ENCODE measurements at places on chromosomes 3 and 15. TPM values are rescaled to one million over a fixed set of nuclear protein-coding genes. Genes with fewer than 3 reads are reported as not detected.

PP2D1 gene
- not detected for total RNA-seq

ZNF654 gene
- 7.0 TPM for total RNA-seq

HTR3E gene
- total RNA-seq, result not detected

DNASE1L3 gene
- total RNA-seq, result 2.1 TPM

CCR8 gene
- total RNA-seq, result not detected

ALG1L2 gene
- not detected for total RNA-seq

DNA sequence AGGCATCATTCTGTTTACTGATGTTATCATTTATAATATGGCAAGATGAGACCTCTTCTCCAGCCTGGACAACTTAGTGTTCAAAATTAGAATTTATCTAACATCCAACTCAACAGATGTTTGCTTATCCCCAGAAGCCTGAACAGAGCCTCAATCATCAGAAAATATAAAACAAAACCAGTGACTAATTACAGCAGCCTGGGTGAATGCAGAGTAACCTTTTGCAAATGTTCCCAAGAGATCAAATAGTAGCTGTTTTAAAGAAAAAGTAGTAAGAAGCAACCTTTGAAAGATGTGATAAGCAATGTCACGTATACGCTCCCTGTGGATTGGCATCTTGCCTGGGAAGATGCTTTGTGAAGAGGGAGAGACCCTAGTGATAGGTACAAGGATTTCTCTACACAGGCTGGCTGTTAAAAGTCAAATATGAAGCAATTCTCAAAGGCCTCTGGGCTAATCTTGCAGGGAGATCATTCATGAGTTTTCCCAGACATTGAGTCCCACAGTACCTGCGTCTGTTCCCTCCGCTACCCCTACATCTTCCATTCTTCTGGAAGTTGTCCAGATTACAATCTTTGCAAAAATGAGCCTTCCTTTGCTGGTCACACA lies 39.3 kb upstream of the PRICKLE2 start:
- peaks cover 10% of the 10 kb centered on the region for H3K4me1 ChIP-seq
- H3K4me3 ChIP-seq, result no peak overlapping the region
- H3K36me3 ChIP-seq, result no peaks in the 10 kb centered on the region
- DNase-seq, result no peak

DNA sequence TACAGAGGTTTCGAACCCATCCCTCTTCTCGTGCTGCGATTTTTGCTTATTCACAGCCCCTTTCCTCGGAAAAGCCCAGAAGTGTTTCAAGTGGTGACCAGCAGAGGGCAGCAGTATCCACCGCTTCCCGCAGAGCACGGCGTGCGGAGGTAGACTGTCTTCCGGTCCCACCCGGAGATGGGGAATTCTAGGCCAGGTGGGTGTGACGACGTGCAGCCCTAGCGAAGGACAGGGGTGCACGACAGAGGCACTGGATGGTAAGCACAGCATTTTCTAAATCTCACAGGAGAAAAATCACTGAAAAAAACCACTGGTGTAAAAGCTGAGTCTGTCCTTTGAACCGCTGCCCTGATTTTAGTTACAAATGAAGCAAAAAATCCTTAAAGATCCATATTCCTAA lies 7.4 kb upstream of the PSMD6 start:
- no peaks in the 10 kb centered on the region for H3K36me3 ChIP-seq
- DNase-seq, result peak; percentile 80
- H3K27ac ChIP-seq, result no peak overlapping the region
- H3K27me3 ChIP-seq, result no peaks in the 10 kb centered on the region
- H3K4me1 ChIP-seq, result peaks cover 6% of the 10 kb centered on the region
- no peak overlapping the region for H3K4me3 ChIP-seq

DNA sequence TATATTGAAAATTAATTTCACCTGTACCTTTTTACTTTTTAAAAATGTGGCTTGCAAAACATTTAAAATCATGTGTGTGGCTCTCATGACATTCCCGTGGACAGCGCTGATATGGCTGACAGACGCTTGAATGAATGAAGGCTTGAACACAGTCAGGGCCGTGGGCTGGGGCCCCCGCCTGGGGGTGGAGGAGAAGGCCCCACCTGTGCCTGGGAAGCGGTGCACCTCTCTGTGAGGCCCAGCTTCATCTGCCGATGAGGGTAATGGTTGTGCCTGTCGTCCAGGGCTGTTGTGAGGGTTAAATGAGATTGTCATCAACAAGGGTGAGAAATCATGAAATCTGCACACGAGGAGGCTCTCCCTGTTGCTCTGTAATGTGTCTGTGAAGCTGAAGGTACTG lies 85.9 kb upstream of the PRR23E start:
- H3K36me3 ChIP-seq, result no peaks in the 10 kb centered on the region
- H3K4me1 ChIP-seq, result no peaks in the 10 kb centered on the region
- DNase-seq, result no peak
- H3K4me3 ChIP-seq, result no peak overlapping the region
- H3K27me3 ChIP-seq, result no peaks in the 10 kb centered on the region

DNA sequence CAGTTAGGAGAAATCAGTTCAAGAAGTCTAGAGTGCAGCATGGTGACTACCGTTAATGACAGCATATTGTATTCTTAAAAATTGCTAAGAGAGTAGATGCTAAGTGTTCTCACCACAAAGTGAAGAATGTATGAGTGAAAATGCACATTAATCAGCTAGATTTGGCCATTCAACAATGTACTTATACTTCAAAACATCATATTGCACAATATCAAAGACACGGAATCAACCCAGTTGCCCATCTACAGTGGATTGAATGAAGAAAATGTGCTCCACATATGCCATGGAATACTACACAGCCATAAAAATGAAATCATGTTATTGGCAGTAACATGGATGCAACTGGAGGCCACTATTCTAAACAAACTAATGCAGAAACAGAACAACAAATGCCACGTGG lies 119.9 kb upstream of the NDN start:
- no peaks in the 10 kb centered on the region for H3K27me3 ChIP-seq
- no peak overlapping the region for H3K27ac ChIP-seq

DNA sequence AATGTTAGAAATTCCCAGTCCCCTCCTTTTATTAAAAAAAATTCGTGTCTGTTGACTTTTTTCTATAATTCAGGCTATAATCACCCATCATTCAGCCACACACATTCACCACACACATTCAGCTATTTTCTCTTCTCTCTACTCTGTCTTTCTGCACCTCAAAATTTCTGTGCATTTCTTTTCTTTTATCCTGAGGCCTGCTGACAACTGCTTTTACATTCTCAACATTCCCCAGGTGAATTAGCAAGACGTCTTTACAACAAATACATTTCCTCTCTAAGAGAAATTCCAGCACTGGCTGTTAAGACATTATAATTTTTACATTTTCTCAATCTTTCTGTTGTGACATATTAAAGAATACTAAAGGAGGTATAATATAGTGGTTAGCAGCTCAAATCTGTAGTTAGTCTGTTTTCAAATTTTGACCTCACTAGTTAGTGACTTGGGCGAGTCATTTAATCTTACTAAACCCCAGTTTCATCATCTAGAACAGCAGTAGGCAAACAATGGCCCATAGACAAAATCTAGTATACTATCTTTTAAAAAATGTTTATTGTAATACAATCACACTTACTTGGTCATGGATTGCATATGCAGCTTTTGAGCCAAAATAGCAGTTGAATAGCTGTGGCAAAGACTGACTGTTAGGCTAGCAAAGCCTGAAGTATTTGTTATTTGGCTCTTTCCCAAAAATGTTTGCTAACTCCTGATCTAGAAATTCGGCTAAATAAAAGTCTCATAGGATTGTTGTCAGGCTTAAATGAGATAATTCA lies 350.7 kb downstream of the NSUN3 start:
- no peak for DNase-seq
- no peaks in the 10 kb centered on the region for H3K4me1 ChIP-seq
- H3K4me3 ChIP-seq, result no peak overlapping the region

GRCh38 chr3:185517387-185518130 lies 18.7 kb upstream of the TMEM41A start:
- H3K27ac ChIP-seq, result no peak overlapping the region
- H3K4me3 ChIP-seq, result no peak overlapping the region
- no peaks in the 10 kb centered on the region for H3K27me3 ChIP-seq

DNA sequence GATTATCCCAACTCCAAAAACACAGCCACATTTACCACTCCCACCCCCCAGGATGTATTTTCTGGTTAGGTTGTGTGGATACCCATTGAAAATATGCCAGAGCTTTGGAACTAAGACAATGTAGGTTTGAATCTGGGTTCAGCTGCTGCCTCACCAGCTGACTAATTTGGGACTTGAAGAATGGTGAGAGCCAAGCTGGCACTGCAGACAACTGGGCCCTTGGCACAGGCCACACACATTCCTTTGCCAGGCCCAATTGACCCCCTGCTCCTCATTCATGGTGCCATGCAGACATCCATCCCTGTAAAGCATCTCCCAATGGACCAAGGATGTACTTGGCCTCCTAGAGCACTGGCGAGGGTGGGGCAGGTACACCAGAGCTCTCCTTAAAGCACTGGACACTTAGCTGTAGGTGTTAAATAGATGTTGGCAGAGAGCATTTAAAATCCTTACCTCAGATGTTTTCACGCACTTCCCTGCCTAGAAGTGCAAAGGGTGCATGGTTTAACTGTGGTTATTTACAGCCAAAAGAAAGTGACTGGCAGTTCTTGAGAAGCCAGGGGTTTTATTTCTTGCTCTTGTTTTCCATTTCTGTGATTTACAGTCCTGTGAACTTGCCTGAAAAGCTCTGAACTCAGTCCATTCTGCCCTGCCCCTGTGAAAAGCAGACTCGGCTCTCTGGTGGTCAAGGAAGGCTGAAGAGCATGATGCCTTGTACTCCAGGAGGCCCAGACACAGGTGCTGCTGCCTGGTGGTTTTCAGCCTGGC lies 138.5 kb downstream of the CLSTN2 start:
- no peaks in the 10 kb centered on the region for H3K4me1 ChIP-seq
- no peaks in the 10 kb centered on the region for H3K27me3 ChIP-seq
- no peak overlapping the region for H3K27ac ChIP-seq
- H3K36me3 ChIP-seq, result no peaks in the 10 kb centered on the region
- no peak for DNase-seq

- H3K27ac ChIP-seq, result no peak overlapping the region
- H3K36me3 ChIP-seq, result no peaks in the 10 kb centered on the region
- no peak overlapping the region for H3K4me3 ChIP-seq
Observed at GRCh38 chr3:102030661-102031060, 181.3 kb downstream of the NFKBIZ start.

DNA sequence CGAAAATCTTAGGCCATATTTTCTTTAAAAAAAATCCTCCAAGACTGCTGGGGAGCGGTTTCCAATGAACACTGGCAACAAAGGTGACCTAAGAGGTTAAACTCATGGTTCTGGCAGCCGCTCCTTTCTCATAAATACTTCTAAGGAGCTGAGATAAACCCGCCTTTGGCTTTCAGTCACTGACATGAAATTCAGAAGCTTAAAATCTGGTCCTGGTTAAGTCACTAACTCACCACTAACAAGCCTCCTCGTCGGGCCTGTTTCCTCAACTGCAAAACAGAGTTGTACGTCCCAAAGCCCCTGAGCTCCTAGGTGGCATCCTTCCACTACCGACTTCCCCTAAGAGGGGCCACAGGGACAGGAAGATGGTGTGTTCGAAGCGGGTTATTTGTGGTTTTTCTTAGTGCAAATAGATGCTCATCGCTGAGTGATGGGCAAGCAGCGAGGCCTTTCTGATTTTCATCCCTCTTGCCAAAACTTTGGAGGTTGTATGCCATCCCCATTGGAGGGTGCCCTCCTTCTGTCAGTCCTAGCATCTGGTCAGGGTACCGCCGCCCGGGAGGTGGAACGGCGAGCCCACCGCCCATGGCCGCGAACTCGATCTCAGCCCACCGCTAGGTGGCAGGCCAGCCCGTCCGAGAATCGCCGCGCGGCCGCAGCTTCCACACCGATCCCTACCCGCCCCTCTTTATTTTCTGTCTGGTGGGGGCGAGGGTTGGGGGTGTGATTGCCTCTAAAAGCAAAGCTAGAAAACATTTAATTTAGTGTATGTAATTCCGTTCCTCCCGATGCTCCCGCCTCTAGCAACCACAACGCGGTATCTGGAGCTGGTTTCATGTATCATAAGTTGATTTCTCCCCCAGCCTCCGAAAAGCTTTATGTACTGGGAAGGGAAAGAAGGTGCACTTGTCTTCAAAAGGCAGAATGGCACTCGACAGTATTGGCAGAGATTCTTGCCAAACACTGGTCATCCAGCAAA lies 4.6 kb downstream of the BCL6 start:
- H3K4me3 ChIP-seq, result peak overlapping the region; percentile 33
- no peaks in the 10 kb centered on the region for H3K27me3 ChIP-seq
- peak overlapping the region; percentile 99 for H3K27ac ChIP-seq
- H3K4me1 ChIP-seq, result peaks cover 45% of the 10 kb centered on the region
- no peaks in the 10 kb centered on the region for H3K36me3 ChIP-seq
- peak; percentile 72 for DNase-seq

DNA sequence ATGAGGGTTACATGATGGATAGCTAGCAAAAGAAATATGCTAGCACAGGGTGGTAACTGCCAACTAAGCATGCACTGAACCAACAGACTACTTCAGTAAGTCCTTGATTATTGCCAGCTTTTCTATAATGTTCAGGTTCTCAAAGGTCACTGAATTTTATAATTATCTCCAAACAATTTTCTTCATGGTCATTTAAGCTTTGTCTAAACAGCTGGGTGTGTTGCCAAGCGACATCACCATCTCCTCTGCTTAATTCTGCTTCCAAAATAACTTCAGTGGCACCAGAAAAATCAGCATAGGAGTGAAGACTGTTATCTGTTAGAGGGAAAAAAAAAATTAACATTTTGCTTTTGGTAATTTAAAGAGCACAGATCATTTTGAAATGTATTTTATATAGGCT lies 54.6 kb upstream of the TOP2B start:
- no peak overlapping the region for H3K27ac ChIP-seq
- peaks cover 4% of the 10 kb centered on the region for H3K36me3 ChIP-seq
- H3K4me1 ChIP-seq, result no peaks in the 10 kb centered on the region
- no peak overlapping the region for H3K4me3 ChIP-seq

DNA sequence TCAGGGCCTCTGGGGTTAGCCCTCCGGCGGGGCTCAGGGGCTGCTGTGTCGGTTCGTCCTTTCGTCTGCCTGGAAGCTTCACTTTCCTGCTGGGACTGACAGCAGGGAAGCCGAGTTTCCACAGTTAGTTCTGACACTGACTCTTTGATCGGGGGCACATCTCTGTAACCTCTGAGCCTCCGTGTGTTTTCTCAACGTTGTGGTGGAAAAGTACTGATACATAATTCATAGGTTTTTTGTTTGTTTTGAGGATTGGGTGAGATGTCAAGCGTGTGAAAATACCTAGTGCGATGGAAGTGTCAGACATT lies 481 bp downstream of the AP4E1 start:
- H3K27ac ChIP-seq, result peak overlapping the region; percentile 81
- peaks cover 25% of the 10 kb centered on the region for H3K4me1 ChIP-seq
- DNase-seq, result no peak
- H3K27me3 ChIP-seq, result no peaks in the 10 kb centered on the region

DNA sequence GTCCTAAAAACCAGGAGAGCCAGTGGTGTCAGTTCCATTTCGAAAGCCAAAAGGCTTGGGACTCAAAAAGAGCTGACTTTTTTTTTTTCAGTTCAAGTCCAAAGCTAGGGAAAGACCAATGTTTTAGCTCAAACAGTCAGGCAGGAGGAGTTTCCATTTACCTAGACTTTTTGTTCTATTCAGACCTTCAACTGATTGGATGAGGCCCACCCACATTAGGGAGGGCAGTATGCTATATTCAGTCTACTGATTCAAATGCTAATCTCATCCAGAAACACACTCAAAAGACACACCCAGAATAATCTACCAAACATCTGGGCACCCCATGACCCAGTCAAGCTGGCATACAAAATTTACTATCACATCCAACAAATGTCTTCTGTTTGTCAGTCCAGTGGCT lies 374.0 kb downstream of the KCNH8 start:
- H3K4me1 ChIP-seq, result no peaks in the 10 kb centered on the region
- H3K27ac ChIP-seq, result no peak overlapping the region
- H3K4me3 ChIP-seq, result no peak overlapping the region
- H3K36me3 ChIP-seq, result no peaks in the 10 kb centered on the region

All from body of pancreas (tissue), 4 donors.